ENCODE measurements at places on chromosomes 3 and 15.

DNA sequence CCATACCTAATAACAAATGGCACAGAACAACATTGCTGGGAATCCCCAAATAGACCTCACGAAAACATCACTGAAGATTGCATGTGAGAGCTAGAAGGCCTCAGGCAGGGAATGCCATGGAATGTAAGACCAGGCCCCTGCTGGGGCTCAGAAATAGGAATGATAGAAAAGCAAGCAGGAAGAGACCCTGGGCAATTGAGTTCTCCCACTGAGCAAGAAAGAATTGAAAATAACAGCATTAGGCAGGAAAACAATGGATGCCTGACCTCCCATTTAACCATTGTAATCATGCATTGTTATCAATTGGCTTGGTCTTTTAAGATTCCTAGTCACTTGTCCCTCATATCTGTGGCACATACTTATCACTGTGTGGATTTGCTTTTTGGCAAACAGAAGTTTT, 581.6 kb downstream of the FHIT start:
- DNase-seq = no peak

DNA sequence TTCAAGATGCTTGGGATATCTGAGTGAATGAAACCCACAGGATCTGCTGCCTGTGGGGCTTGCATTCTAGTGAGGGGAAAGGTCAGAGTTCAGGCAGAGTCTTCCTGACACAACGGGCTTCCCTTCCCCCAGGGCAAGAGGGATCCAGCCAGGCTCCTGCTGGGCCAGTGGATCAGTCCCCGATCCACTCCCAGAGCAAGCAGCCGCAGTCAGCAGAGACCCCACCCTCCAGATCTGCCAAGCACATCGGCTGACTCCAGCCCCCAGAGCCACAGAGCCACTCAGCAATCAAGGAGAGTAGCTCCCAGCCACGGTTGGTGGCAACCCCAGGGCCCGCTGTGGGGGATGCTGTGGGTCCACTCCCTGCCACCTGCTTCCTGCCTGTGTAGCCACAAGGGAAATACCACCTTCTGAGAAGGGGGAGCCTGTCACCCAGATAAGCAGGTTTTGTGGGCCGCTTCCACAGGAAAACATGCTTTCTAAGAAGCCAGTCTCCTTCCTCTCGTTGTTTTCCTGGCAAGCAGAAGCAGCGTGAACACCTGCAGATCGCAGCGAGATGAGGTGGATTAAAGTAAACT, 44.9 kb downstream of the CPN2 start:
- DNase-seq = no peak

GRCh38 chr3:10855871-10856662, 40.0 kb downstream of the SLC6A11 start:
- DNase-seq = no peak

GRCh38 chr3:13186435-13186815, 113.2 kb upstream of the IQSEC1 start:
- DNase-seq = no peak

DNA sequence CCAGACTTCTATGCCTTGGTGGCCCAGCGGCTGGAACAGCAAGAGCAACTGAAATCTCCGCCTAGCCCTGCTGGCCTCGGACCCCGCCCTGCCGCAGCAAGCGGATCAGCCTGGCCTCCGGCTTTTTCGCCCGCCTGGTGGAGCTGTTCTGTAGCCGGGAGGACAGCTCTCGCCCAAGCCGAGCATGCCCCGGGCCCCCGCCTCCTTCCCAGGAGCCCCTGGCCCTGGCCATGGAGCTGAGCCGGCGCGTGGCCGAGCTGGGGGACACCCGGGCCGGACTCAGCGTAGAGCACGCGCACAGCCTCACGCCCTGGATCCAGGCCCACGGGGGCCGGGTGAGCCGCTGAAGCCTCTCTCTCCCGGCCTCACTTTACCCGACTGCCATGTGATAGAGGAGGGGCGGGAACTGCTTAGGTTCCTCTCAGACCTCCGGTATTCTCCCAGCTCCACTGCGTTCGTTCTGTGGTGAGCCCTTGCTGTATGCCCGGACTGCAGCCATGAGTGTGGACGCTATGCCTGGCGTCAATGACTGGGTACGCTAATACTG, 24.1 kb upstream of the MRPL3 start:
- no peak for DNase-seq

DNA sequence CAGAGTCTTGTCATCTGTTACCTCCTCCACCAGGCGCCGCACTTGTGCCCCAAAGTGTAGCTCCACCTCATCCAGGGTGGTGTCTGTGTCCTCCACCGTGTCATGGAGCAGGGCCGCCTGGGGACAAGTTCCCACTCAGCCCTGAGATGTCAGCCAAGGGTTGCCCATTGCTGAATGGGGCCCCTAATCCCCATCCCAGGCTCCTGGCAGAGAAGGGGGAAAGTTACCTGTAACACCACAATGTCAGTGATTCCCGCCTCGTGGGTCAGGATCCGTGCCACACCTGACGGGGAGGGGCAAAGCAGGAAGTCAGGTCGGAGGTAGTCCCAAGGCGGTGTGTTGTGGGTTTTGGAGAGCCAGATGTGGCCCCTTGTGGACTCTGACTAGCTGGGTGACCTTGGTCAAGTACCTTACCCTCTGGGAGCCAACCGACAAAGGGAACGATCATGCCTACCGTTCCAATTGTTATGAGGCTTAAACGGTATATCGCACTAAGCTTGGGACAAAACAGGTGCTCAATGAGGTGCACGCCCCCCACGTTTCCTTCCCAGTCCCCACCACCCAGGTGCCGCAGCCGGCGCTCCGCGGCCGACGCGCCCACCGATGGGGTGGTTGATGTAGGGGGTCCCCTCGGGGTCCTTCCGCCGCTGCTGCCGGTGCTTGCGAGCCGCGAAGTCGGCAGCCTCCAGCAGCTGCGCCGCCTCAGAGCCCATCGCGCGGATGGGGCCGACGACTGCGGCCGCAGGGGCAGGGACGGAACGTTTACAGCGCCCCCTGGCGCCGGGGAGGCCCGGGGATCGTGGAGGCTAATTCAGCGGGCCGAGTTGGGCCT, at the start of gene HDDC3:
TSS of gene HDDC3 (minus strand) at position 722 of the 832 bp plus-strand sequence. CDS start at position 713, 9 bp downstream.
- DNase-seq = peak; percentile 71

DNA sequence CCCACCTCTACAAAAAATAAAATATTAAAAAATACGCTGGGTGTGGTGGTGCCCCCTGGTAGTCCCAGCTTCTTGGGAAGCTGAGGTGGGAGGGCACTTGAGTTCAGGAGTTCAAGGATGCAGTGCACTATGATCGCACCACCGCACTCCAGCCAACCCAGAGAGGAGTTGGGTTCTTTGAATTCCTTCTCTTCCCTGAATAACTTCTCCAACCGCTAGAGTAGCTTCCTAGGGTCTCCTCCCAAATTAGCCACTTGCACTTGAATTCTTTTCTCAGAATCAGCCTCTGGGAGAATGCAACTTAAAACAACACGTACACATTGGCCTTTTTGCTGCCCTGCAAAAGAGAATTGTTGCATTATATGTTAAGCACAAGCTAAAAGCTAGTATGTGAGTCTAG, 272.5 kb downstream of the ABHD5 start:
- no peak for DNase-seq

DNA sequence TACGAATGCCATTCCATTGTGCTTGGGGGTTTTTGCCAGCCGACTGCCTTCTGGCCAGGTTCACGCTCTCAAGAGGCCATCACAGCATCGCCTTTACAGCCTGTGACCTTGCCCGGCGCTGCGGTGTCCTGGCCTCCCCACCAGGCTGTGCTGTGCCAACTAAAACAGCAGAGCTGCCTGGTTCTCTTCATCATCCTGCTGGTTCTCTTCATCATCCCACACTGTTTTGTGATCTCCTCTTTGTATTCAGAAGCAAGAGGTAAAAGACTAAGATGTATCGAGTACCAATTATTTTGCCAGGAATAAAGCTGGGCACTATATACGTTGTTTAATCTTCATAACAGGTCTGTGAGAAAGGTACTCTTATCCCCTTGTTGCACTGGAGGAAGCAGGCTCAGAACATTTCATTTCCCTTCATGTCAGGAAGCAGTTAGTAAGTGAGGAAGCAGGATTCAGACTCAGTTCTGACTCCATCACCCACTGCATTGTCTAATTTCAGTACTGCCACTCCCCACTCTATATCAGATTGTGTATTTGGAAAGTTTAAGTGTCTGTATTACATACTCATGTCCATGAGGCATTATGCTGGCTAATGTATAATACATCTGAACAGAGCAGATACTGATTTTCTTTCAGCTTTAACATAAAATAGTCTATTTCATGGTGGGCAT, 92.7 kb downstream of the LRRC28 start:
- peak; percentile 5 for DNase-seq

DNA sequence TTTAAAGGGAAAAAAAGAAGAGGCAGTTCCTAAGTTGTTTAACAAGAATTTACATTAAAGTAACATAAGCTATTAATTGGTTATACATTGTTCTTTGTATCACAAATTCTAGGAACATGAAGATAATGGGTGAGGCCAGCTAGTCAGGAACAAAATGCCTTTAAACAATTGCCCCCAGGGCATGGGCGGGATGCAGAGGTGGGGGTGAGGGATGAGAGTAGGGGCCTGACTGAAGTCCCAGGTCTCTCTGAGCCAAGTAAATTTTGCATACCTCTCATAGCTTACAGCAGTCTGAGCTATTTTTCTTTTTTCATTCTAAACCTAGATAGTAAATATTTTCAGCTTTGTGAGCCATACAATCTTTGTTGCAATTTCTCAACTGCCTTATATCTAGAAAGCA, 77.8 kb upstream of the RNU6-1 start:
- DNase-seq = no peak

GRCh38 chr3:15204005-15204404, 2.0 kb upstream of the CAPN7 start:
- DNase-seq = no peak

- no peak for DNase-seq
Measured at GRCh38 chr3:20462226-20462625, 276.2 kb upstream of the SGO1 start.

GRCh38 chr3:37987751-37988179, 2.8 kb upstream of the VILL start:
- no peak for DNase-seq

DNA sequence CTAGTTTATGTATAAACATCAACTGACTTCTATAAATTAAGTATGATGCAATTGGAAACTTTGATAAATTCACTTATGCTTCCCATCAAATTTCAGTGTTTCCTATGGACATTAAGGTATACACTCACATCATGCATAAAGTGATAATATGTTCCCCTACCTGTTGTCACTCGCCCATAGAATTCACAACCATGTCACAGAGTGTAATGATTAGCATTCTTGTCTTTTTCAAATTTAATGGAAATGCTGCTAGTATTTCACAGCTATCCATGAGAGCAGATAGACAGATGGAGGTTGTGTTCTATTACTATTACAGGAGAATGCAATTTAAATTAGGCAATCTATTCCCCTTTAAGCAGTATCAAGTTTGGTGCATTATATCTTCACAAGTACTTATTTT, 984 bp downstream of the PLSCR4 start:
- DNase-seq = no peak

DNA sequence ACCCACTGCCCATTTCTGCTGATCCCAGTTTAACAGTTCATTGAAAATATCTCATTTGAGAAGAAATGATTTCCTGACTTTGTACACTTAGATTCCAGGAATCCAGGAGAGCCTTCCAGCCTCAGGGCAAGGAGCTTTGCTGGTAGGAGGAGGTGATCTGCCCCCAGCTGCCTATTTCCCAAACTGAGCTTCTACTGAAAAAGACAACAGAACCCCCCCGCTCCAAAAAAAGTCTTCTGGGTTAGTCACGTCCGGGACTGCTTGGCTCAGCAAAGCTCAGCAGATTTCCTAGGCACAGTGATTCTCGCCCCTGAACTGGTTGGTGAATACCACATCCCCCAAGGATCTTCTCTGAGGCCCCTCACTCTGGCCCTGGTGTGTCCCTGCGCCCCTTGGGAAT, 13.1 kb downstream of the SLC6A6 start:
- DNase-seq = no peak

GRCh38 chr3:107810171-107811071, 280.4 kb downstream of the CD47 start:
- no peak for DNase-seq

GRCh38 chr3:46272028-46272451, 29.8 kb downstream of the CCR3 start:
- DNase-seq = no peak
